ENCODE measurements at places on chromosomes 16 and 17.

- no peak for DNase-seq
Measured at GRCh38 chr17:65660947-65661346, 99.5 kb upstream of the AXIN2 start.

DNA sequence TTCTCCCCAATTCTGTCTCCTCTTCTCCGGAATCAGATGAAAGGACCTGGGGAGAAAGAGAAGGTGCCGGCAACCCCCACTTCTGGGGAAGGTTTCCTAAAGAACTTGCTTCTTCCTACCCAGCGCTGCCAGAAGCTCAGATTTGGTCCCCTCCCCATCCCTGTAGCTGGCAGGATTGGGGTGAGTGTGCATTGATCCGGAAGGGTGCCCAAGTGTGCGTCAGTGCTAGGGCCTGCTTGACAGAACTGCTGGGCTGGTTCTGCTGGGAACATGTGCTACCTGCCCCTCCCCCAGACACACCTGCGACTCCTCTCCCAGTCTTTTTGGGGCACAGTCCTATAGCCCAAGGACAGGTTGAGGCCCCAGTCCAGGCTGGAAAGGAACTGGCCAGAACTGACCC is 3.3 kb downstream of the ARL4D start:
- no peak for DNase-seq

DNA sequence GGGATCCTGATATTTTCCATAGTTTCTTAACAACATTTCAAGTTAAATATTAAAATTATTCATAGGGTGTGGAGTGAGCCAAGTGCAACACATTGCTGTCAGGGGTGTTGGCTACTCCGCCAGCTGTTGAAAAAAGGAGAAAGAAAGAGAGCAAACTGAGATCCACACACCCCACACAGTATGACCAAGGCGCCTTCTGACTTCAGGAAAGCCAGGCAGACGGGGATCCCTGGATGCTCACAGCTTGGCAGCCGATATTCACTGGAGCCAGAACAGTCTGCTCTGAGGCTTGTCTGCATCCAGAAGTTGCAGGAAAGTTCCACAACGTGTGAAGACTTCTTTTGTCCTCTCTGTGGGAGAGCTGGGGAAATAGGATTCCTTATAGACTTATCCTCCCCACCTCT is 9.3 kb downstream of the CHD9NB start:
- no peak for DNase-seq

GRCh38 chr16:29811896-29812665 is at the start of gene PRRT2:
PRRT2 (plus strand) TSS chr16:29812193; CDS start chr16:29813055, 862 bp downstream.
- peak; percentile 73 for DNase-seq

- no peak for DNase-seq
Measured at GRCh38 chr16:8718851-8719680, 44.6 kb downstream of the ABAT start.

- DNase-seq = no peak
Measured at GRCh38 chr16:82835487-82836155, 208.9 kb downstream of the CDH13 start.

- no peak for DNase-seq
Measured at GRCh38 chr16:15648135-15648730, 1.8 kb upstream of the NDE1 start.

DNA sequence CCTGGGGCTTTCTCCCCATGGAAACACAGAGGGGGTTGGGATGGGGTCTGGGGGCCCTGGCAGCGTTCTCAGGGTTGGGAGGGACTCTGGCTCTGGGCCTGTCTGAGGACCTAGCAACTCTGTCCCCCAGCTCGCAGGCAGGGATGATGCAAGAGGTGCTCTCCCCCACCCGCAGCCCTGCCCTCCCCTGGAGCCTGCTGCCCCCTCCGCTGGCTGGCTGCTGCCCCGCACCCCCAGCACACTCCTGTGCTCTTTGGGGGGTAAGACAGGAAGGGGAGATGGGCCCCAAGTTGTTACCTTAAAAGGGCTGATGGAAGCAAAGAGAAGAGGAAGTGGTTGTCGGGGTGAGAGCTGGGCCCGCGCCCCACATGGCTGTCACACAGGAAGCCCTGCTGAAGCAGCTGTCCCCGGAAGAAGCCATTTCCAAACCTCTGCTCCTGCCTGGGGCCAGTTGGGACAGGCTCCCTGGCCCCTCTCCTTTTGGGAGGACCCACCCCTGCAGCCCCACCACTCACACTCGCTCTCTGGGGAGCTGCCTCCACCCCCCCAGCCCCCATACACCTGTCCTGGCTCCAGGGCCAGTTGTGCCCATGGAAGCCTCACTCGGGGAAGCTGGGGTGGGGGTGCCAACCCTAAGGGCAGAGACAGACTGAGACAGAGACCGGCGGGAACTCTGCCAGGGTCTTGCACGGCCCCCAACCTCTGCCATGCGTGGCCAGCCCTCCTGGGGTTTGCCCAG is 2.5 kb downstream of the CORO1A start:
- DNase-seq = no peak

- DNase-seq = no peak
Measured at GRCh38 chr17:76207275-76208059, 32.8 kb downstream of the RNF157 start.
